ENCODE measurements at places on chromosomes 4 and X. TPM values are rescaled to one million over a fixed set of nuclear protein-coding genes. Genes with fewer than 3 reads are reported as not detected.

FAM53A gene
- total RNA-seq: 2.0 TPM

TRIM61 gene
- total RNA-seq: 0.98 TPM

GAGE13 gene
- not detected for total RNA-seq

IRS4 gene
- 0.49 TPM for total RNA-seq

RNF150 gene
- 43.3 TPM for total RNA-seq

RHOXF2 gene
- total RNA-seq: not detected

WAS gene
- 0.74 TPM for total RNA-seq

NWD2 gene
- total RNA-seq: 29.0 TPM

PLRG1 gene
- 56.5 TPM for total RNA-seq

NKRF gene
- total RNA-seq: 15.0 TPM

TCP11X2 gene
- not detected for total RNA-seq

USP26 gene
- not detected for total RNA-seq

CT45A5 gene
- total RNA-seq: not detected

HEPH gene
- total RNA-seq: 5.4 TPM

F8A2 gene
- not detected for total RNA-seq

CENPVL2 gene
- total RNA-seq: 1.7 TPM

ADGRG2 gene
- total RNA-seq: 3.0 TPM

TAF7L gene
- total RNA-seq: under 0.01 TPM

SHROOM2 gene
- 17.9 TPM for total RNA-seq

MSANTD1 gene
- 3.4 TPM for total RNA-seq

NEXMIF gene
- total RNA-seq: 52.6 TPM

SPANXA2 gene
- not detected for total RNA-seq

H2AZ1 gene
- total RNA-seq: 78.9 TPM

MBNL3 gene
- 2.2 TPM for total RNA-seq

ANOS1 gene
- total RNA-seq: 23.4 TPM

NEIL3 gene
- total RNA-seq: 2.2 TPM

LRCH2 gene
- 40.8 TPM for total RNA-seq

CACNA1F gene
- total RNA-seq: not detected

P2RY8 gene
- total RNA-seq: not detected

GIMD1 gene
- not detected for total RNA-seq

Measured in temporal lobe (tissue), 4 donors.